ENCODE measurements at places on chromosomes 13 and 19.

DNA sequence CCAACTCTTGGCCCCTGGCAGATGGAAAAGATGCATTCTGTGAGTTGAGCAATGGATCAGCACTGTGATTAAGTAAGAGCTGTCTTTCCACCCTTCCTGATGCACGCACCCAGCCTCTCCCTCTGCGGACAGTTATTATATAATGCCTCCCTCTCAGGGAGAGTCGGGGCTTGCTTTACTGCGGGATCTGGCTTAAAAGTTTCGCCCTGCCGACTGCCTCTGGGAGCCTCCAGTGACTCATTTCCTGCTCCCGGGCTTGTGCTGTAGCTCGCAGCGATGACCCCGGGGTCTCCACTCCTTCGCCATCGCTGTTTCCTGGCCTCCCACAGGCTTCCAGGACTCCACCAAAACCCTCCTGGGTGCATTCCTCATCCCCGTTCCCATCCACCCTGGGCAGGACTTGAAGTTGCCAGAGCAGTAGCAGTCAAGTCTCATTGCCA lies 107.4 kb upstream of the SLC7A1 start:
- no peak for DNase-seq

DNA sequence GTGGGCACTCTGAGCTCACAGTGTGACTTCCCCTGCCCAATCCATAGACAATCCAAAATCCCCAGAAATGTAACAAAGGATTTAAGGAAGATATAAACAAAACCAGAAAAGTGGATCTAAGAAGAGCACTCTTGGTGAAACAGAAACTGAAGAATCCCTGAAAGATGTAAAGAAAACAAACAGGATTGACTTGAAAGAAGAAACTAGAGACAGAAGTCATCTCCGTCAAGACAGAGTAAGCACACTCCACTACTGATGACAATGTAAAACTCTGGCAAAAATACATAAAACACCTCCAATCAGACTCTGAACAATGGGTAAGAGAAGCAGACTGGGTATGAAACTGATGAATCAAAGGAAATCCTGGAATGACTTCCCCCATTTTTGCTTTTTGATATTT lies 13.5 kb downstream of the TUBGCP3 start:
- no peak for DNase-seq

DNA sequence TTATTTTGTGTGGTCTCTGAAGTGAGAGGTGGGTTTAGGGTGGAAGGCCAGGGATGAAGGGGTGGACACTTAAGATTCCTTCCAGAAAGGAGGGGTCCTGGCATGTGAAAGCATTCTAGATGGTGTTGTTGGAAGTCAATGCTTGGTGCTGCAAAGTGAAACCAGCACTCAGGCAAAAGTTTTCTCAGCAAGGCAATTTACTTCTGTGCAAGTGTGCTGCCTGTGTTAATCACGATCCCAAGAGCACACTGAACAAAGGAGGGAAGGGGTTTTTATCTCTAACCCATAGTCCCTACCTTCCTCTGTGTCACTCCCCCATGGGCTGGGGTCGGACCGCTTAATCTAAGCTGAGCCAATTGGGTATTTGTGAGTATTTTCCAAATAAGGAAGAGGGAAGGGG lies 1.3 kb downstream of the ZNF134 start:
- DNase-seq = no peak

- no peak for DNase-seq
Observed at GRCh38 chr19:29495901-29496441, 29.8 kb upstream of the VSTM2B start.

- DNase-seq = no peak
Observed at GRCh38 chr19:2495651-2496316, 19.9 kb downstream of the GADD45B start.

- no peak for DNase-seq
Observed at GRCh38 chr13:72204291-72204690, 337.3 kb upstream of the DACH1 start.

GRCh38 chr19:18610245-18610555 lies 2.5 kb upstream of the TMEM59L start:
- DNase-seq = no peak

DNA sequence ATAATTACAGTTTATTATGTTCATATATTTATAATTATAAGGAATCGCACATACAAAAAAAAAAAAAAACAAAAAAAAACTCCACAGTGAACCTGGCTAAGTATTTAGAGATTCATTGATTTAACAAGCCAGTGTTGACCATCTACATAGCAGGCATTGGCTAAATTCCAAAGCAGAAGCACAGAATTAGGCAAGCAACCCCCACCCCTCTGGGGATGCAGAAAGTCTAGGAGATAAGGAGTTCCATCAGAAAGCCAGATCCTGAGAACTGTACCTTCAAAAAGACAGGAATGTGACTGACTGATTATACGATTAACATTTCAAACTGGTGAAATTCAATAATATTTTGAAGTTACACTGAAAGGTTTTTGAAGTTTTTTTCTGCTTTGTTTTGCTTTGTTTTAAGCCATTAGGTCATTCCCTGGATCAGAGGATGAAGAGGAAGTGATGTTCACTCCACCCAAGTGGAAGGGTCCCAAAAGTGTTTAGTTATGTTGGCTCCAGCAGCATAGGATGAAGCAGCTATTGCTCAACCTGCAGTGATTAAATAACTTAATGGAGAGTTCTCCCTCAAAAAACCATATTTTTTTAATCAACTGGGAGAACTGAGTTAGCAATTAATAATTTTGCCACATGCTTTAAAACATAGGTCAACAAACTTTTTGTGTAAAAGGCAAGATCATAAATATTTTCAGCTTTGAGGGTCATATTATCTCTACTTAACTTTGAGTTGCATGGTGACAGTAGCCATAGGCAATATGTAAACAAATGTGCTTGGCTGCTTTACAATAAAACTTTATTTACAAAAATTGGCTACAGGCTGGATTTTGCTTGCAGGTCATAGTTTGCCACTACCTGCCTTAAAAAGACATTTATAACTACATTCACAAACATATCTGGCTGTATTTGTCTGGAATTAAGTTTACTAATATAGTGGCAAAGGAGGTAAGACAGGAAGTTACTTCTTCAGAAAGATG lies 49.6 kb downstream of the DOCK9 start:
- no peak for DNase-seq

DNA sequence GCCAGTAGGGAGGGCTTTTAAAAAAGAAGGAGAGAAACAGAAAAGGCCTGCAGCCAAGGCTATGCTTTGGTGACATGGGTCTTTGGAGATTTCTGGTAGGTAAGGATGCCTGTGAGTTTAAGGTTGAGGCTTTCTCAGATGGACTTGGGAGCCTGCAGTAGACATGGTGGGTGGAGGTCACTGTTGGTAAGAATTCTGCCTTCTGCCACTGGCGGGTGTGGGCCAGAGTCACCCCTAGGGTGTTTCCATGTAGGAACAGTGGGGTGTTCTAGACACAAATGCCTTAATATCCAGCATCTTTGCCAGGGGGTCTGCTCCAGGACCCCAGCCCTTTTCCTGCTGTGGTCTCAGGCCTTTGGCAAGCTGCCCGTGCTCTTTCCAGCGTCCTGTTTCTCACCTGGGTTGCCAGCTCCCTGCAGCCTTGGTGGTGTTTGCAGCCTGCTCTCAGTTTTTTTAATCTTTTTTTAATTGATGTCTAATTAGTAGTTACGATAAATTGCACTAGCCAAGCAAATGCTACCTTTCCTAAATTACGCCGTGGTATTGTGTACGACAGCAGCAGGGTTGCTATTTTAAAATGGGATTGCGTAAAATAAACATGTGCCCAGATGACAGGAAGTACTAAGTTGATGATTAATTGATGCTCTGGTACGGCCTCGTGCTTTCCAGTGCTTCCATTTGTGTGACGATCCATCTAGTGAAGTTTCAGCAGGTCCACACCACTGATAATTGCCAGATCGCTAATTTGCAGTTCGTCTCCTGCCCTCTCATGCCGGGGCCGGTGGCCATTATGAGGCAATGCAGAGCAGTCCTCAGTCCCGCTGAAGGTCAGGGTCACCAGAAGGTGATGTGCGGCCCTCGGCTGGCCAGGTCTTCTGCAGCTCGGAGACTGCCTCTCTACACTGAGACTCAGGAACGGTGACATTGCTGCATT lies 35.3 kb upstream of the NPAS1 start:
- DNase-seq = no peak

DNA sequence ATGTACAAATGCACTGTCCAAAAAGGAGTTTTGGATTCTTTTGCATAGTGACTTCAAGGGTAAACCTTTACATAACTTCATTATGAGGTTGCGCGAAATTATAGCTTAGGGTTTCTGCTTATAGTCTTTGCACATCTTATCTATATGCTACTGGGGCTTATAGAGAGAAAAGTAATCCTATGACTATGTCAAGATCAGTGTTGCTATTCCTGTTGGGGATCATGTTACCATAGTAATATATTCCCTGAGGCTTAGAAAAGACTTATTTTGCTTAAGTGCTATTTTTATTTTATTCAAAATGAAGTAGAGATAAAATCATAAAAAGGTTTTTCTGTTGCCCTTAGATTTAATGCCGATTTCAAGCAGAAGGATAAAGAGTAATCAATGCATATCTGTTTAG lies 14.7 kb upstream of the POSTN start:
- no peak for DNase-seq

GRCh38 chr13:75889427-75889826 lies 253.3 kb downstream of the LMO7 start:
- DNase-seq = no peak

- DNase-seq = no peak
Observed at GRCh38 chr13:30877335-30877734, 28.7 kb upstream of the MEDAG start.

DNA sequence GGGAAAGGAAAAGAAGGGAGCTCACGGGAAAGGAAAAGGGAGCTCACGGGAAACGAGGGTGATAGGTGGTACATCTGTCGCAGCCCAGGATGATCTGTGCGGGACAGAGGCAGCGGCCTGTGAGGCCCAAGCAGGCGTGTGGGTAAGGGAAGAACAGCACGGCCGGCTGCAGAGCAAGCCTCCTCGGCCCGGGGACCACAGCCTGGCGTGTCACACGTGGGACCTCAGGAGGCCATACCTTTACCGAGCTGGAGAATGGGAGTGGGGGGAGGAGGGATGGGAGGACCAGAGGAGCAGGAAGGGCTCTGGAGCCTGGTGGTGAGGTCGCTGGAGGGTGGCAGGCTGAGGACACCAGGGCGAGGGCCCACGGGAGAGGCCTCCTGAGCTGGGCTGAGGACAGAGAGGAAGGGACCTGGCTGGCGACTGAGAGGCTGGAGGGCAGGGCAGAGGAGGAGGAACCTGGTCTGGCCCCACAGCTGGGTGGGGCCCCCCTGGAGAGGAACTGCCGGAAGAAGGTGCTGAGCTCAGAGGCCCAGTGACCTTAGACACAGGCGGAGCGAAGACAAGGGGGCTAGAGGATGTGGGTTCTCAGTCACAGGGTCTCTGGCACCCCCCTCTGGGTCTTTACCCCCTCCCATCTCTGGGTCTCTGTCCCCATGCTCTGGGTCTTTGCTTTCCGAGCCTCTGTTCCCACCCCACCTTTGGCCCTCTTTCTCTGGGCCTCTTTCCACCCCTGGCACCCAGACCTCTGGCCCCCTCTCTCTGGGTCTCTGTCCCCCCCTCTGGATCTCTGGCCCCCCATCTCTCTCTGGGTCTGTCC lies 2.9 kb upstream of the FTL start:
- DNase-seq = no peak

DNA sequence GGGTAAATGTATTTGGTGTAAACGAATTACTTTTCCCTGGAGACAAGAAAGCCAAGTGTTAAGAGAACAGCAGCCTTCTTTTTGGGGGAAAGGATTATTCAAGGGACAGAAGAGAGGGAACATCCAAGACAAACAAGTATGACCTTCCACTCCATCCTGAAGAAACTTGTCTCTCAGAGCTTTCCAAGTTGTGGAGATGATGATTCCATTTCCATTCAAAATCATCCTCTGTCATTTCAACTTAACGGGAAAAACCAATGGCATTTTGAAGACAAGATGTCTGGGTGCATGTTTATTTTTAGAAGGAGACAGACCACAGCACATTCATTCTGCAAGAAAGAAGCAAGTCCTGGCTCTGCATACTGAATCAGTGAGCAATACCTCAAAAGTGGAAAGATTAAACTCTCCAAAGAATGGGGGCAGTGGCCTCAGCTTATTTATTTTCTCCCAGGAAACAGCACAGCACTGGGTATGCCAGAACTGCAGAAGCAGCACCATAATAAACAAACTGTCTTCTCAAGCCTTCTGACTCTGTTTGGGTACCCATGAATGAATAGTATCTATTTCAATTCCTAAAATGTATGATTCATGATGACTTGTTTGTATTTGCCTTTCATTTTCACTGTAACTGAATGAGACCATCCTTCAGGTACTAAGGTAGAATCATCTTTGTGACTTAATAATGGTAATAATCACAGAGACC lies 541.0 kb downstream of the RFC3 start:
- DNase-seq = no peak

- DNase-seq = peak; percentile 81
Observed at GRCh38 chr19:18097217-18097992, at the start of gene MAST3. TSS of gene MAST3 (plus strand) at chr19:18097778. CDS start at chr19:18097793, 15 bp downstream.

DNA sequence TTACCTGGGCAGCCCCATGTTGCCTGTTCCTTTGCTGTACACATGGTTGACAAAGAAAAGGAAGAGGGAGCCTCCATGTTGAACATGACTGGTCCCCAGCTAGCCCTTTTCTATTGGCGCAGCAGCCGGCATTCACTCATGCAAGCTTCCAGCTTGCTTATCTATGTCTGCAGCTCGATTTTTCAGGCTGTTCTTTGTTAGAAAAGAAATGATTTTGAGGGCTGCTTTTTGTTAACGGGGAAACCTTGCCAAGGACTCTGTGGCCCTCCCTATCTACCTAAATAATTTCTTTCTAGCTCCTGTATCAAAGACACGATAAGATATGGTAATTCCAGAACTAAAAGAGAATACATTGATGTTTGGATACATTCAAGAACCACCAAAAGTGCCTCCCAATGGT lies 20.4 kb upstream of the ADGRE2 start:
- DNase-seq = no peak

DNA sequence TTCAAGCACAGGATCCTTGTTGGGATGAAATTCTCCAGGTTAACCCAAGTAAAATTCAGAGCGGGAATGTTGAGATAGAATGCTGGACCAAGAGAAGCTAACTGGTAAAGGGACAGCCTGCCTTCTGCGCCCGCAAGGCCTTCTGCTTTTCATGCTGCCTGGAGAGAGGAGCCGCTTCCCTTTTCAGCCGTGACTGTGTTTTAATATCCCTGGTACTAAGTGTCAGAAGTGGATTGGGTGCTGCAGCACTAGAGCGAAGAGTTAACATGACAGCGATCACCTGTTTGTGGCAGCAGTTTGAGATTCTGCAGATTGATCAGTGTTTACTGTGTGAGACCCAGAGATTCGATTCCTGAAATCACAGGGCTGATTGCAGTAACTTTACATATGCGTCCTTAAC lies 197.4 kb upstream of the ZNF536 start:
- DNase-seq = no peak

GRCh38 chr19:35628264-35628564 lies 622 bp upstream of the RBM42 start:
- DNase-seq = no peak

DNA sequence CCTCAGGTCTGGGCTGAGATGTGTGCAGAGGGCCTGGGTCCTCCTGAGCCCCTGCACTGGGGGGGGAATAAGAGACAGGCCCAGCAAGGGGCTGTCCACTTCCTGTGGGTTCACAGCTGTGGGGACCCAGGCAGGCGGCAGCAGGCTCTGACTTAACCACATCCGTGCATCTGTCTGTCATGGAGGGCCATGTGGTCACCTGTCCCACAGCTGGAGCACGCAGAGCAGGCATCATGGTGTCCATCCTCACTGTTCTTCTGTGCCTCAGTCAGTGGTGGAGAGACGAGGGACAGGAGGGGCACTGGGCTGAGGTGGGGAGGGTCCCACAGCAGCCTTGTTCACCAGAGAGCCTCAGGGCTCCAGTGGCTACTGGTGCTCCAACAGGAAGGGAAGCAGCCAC lies 16.3 kb upstream of the KIR3DL3 start:
- no peak for DNase-seq

GRCh38 chr13:77800219-77800618 lies 102.7 kb downstream of the SLAIN1 start:
- no peak for DNase-seq

- no peak for DNase-seq
Observed at GRCh38 chr13:77430377-77430951, 103.6 kb upstream of the MYCBP2 start.
